Fibroblast of pulmonary artery (primary cell): ENCODE measurements at places on chromosomes 7 and 10.
A peak's percentile ranks its signal among the peaks of the same experiment; 100 is the strongest.

DNA sequence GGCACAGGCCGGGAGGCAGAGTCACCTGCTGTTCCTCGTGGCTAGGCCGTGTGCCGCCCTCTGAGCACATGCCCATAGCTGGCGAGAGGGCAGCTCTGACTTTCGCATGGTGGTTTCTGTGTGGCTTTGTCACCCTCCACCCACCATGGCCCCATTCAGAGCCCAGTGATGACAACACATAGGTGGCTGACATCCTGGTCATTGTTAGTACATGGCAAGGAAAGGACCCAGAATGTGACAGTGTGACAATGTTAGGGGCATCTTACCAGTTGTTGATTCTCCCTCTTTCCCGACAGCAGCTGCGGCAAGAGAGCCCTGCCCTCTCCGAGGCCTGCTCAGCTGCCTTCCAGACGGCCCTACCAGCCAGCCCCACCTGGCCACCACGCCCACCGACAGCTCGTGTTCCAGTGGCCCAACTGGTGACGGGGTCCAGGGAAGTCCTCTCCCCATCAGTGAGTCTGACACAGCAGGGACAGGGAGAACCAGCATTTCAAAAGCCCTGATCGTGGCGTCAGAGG is 52.2 kb downstream of the ZNF467 start:
- DNase-seq, result no peak

GRCh38 chr7:50849991-50850390 is 67.3 kb upstream of the GRB10 start:
- DNase-seq, result no peak

DNA sequence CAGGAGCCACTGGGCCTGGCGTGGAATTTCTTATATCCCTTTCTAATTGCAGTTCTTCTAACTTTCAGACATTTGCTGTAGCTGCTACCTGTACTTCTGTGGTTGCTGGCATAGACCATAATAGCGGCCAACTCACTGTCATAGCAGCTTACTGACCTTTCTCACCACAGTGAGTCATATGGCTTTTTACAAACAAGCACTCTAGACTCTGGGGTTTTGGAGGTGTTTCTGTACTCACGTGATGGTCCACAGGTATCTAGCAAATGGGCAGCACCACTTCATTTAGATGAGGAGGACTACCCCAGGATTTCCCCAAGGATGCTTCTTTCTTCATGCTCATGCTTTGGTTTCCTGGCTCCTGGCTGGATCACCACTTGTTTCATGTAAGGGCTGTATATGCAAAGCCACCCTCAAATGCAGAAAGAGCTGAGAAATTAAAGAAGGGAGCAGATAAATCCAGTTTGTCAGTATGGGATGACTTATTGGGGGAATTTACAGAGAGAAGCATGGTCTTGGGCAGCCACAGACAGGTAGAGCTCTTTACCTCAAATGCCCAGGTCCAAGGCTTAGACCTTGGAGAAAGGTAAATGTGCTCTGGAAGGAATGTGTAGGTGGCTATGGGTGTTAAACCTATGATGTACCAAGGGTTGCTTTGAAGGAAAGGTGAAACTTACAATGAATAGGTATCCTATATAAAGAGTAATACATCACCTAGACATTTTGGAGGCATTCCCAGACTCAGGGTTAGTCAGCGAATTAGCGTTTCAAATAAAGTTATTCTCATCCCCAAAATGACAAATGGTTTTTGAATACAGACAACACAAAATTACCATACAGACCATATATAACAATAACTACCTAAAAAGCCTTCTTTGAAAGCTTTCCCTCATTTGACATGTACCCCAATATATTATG is 15.9 kb upstream of the SLC25A16 start:
- no peak for DNase-seq

DNA sequence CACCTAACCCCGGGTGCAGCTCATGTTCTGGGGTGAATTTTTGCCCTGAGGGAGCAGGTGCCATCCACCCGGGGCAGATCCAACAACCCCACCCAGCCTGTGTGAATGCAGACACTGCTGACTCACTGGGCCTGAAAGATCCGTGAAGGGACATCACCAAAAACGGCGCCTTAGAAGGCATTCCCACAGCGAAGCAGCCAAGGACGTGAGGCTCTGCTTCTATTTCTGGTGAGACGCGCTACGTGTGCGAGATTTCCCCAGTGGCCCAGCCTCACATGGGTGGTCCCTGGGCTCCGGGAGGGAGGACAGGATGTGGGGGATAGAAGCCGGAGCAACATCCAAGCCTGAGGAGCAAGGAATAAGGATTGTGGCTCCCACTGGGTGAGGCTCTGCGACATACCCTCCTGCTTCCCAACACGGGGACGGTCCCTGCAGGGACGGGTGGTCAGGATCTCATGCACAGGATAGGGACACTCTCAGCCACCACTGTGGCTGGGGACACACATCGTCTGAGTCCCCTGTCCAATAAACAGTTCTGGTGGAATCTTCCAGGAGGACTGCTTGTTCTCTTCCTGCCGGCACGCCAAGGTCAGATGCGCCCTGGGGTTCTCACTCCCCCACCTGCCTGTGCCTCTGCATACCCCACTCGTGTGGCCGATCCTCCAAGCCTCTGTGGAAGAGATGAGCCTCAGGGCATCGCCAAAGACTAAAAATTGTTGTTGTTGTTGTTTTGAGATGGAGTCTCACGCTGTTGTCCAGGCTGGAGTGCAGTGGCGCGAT is 70.2 kb downstream of the ZRANB1 start:
- DNase-seq, result no peak

- DNase-seq, result no peak
Measured at GRCh38 chr10:113360870-113361269, 192.0 kb upstream of the HABP2 start.

- peak; percentile 11 for DNase-seq
Measured at GRCh38 chr10:69468751-69469089, 17.5 kb downstream of the TSPAN15 start.

GRCh38 chr7:25834050-25834449 is 317.9 kb upstream of the NFE2L3 start:
- DNase-seq, result no peak

- DNase-seq, result no peak
Measured at GRCh38 chr7:47526466-47526865, 55.4 kb downstream of the TNS3 start.

DNA sequence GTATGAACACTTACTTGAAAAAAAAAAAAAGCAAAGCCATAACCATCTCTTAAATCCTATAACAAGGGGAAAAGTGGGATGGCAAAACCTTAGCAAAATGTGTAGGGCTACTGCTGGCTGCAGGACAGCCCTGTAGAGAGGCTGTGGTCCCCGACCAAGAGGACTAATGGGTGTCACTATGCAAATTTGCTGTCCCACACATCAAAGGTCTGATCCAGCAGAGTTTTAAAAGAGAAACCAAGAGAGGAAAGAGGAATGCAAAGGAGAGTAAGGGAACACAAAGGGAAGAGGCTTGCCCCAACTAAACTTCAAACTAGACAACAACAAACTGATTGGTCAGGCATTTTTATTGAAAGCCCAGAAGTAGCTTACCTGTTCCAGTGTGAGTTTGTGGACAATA is 3.1 kb upstream of the ZNRF2 start:
- DNase-seq, result no peak

GRCh38 chr7:48904975-48905374 is 19.4 kb upstream of the CDC14C start:
- no peak for DNase-seq
